ENCODE measurements at places on chromosomes 16 and 17.

DNA sequence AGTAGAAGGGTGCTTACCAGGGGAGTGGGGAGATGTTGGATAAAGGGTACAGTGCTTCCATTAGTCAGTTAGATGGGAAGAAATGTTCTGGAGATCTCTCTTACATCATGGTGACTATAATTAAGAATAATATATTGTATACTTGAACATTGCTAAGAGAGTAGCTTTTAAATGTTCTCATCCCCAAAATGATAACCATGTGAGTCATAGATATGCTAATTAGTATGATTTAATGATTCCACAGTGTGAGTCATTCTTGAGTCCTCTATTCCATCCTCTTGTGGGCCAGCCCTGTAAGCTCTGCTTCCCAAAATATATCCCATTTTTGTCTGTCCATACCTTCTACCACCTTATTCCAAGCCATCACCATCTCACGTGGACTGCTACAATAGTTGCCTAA is 80.6 kb upstream of the CDH11 start:
- no peak for DNase-seq

DNA sequence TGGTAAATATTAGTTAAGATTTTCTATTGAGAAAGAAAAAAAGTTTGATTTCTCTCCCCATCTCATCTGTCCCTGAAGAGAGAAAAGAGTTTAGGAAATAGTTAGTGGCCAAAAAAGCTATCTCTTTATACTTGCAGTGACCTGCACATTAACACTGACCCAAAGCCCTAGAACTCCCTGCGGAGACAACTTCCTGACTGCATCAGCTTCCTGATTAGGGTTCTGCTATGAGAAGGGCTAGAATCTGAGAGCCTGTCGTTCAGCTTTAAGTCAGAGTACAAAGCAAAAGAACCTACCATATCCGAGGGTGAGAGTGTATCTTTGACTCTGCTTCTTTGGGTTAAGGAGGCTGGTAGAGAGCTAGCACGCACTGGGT is 24.7 kb downstream of the LIMD2 start:
- no peak for DNase-seq

DNA sequence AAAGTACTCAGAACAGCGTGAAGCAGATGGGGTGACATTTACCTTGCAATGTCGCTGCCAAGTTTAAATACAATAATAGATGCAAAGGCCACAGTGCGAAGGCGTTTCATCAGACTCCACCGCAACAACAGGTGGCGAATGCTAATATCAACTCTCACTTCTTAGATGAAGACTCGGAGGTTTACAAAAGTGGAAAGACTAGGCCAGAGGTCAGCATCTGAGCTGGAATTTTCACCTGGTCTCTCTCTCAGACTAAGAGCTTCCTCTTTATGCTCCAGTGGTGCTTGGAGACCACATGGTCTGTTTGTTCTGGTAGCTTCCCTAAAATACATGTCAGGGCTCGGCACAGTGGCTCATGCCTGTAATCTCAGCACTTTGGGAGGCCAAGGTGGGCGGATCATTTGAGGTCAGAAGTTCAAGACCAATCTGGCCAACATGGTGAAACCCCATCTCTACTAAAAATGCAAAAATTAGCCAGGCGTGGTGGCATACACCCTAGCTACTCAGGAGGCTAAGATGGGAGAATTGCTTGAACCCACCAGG is 169.1 kb downstream of the XYLT1 start:
- DNase-seq: no peak

- DNase-seq: no peak
Measured at GRCh38 chr16:75060723-75061122, 55.9 kb downstream of the LDHD start.

- no peak for DNase-seq
Measured at GRCh38 chr17:46819906-46820351, 1.4 kb upstream of the WNT3 start.

GRCh38 chr16:8511464-8511863 is 78.8 kb downstream of the TMEM114 start:
- DNase-seq: no peak

GRCh38 chr16:22973522-22973921 is 159.6 kb downstream of the HS3ST2 start:
- no peak for DNase-seq

DNA sequence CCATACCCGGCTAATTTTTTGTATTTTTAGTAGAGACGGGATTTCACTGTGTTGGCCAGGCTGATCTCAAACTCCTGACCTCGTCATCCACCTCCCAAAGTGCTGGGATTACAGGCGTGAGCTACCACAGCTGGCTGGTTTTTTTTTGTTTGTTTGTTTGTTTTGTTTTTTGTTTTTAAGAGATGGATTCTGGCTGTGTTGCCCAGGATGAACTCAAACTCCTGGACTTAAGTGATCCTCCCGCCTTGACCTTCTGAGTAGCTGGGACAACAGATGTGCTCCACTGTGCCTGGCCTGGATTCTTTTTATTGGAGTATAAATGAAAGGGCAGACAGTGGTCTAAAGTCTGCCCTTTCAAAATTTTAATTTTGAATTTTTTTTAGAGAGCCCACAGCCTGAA is 44.7 kb downstream of the FOXK2 start:
- no peak for DNase-seq

DNA sequence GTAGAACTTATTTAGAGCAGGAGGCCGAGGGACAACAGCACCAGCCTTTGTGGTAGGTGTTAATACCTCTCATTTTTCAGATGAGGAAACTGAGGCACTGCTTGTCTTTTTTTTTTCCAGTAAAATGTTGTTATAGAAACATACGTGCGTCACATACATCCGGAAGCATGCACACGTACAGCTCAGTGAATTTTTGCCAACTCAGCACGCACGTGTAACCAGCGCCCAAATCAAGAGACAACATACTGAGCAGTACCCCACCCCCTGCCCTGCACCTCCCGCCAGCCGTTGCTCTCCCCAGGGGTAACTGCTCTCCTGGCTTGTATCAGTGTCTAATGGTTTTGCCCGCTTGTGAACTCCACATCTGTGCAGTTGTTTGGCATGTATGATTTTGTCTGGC is 92.0 kb downstream of the CMIP start:
- no peak for DNase-seq

DNA sequence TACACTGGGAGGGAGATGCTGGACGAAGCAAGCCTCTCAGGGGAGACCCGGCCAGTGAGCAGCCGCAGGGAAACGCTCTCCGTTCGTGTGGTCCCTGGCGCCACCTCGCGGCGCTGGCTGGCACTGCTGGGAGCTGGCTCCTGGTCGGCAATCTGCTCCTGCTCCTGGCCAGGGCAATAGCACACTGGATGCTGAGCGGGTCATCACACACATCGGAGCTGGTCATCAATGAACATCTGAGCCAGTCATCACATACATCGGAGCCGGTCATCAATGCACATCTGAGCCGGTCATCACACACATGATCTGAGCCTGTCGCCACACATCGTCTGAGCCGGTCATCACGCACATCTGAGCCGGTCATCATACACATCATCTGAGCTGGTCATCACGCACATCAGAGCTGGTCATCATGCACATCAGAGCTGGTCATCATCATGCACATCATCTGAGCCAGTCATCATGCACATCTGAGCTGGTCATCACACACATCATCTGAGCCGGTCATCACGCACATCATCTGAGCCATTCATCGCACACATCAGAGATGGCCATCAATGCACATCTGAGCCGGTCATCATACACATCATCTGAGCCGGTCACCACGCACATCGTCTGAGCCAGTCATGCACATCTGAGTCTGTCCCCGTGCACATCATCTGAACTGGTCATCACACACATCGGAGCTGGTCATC is 217.3 kb downstream of the RBFOX3 start:
- peak; percentile 16 for DNase-seq

DNA sequence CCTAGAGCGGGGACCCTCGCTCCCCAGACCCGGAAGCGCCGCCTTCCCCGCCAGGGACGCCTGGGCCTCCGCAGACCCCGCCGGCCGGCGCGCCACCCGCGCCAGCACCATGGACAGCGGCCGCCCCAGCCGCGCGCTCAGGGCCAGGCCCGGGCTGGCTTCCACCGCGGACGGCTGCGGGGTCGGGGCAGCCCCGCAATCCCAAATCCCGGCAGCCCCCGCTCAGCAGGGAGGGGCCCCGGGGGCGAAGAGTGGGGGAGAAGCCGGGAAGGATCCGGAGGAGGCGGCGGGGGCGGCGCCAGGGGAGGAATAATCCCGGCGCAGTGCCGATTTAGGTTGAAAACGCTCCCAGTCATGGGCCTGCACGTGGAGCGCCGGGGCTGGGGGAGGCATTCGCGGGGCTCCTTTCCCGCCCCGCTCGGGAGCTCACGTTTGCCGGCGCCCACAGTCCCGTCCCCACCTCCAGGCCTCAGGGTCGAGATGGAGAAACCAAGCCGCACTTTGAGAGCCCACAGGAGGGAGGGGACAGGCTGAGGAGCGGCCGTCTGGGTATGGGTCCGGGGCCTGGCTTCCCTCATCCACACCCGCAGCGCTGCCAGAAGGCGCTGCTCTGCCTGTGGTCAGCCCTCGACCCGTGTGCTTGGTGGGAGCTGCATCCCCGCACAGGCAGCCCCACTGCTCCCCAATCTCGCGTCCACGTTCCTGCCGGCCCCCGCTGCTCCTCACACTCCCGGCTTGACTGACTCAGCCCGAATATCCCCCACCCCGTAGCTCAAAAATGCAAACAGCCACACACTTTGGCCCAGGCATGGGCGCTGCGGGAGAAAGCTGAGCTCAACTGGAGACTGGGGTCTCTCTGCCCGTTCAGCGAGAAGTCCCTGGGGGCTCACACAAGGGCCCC is 4.7 kb downstream of the FBXL16 start:
- DNase-seq: no peak

DNA sequence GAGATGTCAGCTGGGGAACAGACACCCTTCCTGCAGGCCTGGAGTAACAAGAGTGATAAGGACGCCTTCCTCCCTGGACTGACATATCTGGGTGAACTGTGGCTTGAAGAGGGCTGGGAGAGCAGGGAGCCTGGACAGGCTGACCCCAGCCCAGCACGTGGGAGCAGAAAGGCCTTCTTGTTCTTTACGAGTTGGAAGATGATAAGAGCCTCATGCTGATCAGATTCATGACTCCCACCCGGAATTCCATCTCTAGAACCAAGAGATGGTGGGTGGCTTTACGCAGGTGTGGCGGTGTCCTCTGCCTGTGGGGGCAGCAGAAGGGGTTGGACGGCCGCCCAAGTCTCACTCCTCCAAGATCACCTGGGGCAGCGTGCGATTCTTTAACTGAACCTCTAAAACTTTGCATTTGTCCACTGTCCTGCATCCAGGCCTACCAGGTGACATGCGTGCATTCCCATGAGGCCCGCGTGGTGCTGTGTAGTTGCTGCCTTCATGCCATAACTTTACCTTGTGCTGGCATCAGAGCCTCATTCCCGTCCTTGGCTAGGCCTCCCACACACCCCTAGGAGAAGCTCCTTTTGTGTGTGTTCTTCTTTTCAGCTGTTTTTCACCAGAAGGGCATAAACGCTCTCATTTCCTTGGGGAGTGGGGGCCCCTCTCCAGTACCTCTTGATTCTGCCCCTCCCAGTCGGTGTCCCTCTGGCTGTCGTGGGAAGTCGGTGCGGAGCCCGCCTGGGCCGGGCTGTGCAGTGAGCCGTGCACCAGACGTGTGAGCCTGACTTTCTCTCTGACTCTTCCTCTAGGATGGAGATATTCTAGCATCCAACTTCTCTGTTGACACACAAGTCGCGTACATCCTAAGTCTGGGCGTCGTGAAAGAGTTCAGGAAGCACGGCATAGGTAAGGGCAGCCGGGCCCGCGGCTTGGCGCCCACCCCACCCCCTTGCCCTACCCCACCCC is 13.3 kb downstream of the C16orf90 start:
- DNase-seq: no peak

DNA sequence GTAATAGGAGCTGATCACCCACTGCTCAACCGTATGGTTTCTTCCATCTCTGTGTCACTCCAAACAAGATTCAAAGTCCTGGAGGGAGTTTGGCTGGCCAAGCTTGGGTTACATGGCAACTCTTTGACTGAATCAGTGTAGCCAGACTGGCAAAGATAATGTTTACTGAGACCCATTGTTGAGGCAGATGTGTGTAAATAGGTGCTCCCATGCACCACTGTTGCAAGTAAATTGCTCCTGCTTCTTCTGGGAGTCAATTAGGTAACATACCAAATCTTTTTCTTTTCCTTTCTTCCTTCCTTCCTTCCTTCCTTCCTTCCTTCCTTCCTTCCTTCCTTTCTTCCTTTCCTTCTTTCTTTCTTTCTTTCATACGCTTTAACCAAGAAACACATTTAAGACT is 86.3 kb upstream of the DHX40 start:
- DNase-seq: no peak

GRCh38 chr17:59533694-59534093 is 31.7 kb upstream of the DHX40 start:
- no peak for DNase-seq

DNA sequence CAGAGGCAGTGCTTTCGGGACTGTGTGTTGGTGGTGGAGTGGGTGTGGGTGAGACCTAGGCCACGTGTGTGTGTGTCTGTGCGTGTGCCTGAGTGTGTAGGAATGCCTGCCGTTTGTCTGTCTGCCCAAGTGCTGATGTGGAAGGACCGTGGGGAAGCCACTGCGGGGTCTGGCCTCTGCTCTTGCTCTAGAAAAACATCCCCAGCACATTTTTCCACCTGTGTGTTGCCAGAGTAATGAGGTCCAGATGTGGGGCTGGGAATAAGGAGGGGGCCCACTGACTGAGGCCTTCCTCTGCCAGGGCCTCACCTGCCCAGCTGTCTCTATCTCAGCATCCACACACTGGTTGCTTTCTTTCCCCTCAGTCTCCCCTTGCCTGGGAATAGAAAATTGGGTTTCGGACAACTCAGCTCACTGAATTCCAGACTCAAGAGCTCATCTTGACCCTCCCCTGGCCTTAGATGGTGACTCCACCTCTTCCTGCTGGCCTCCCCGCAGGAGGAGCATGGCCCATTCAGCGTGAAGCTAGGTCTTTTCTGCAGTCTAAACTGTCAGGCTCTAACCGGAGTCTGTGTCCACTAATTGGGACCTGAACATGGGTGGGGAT is 7.6 kb downstream of the SGCA start:
- no peak for DNase-seq

DNA sequence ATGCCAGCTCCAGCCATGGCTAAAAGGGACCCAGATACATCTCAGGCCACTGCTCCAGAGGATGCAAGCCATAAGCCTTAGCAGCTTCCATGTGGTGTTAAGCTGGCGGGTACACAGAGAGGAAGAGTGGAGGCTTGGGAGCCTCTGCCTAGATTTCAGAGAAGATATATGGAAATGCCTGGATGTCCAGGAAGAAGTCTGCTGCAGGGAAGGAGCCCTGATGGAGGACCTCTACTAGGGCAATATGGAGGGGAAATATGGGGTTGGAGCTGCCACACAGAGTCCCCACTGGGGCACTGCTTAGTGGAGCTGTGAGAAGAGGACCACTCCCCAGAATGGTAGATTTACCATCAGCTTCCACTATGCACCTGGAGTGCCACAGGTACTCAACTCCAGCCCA is 32.1 kb downstream of the RNF112 start:
- no peak for DNase-seq

- no peak for DNase-seq
Measured at GRCh38 chr17:47732399-47733046, 513 bp upstream of the TBX21 start.

- DNase-seq: no peak
Measured at GRCh38 chr17:17831208-17832031, 5.4 kb downstream of the SREBF1 start.

DNA sequence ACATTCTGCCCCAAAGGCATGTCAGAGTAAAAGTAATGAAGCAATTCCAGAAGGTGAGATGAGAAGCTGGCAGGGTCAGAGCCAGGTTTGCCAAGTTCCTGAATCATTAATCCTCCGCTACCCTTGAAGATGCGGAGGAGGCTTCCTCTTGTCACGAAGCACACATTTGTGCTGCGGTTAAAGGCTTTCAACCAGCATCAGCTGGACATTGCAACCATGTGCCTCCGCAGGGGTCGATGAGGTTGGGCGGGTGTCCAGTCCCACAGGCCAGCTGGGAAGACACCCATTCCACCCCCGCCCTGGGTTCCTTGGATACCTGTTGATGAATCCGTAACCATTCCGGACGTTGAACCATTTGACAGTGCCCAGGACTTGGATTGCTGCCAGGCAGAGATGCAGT is 1.3 kb downstream of the YBX2 start:
- no peak for DNase-seq
